Foreskin fibroblast (primary cell): ENCODE measurements at places on chromosomes 6 and 20.

GRCh38 chr6:29967379-29968010 lies 25.2 kb downstream of the HLA-A start:
- no peak for DNase-seq

DNA sequence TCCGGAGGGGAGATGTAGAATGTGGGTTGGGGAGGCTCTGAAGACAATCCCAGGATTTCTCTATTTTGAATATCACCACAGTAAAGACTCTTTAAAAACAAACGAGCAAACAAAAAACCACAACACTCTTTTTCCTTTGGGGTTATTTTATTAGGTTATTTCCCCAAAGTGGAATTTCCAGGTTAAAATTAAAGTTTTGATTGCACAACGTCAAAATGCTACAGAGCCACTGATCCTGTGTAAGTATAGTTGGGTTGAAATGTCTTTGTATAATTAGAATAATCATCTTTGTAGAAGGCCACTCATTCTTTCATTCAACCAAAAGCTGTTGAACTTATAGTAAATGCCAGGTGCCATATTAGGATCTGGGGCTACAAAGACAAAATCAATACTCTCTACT lies 19.6 kb upstream of the PIM1 start:
- DNase-seq, result no peak

GRCh38 chr6:143950875-143951274 lies 57.2 kb downstream of the PLAGL1 start:
- DNase-seq, result no peak

- DNase-seq, result no peak
Measured at GRCh38 chr6:87799651-87800050, 97.6 kb upstream of the AKIRIN2 start.

DNA sequence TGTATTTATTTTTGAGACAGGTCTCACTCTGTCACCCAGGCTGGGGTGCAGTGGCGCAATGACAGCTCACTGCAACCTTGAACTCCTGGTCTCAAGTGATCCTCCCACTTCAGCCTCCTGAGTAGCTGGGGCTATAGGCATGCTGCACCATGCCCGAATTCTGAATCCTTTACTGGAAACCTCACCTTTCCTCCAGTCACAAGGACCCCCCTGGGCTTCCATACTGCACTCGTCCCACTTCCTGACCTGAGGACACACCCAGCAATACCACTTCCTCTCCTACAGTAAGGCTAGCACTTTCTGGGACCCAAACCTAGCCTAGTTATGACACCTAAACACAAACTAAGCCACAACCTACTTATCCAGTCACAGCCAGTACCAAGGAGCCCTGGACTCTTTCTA lies 68.2 kb downstream of the FAM217A start:
- no peak for DNase-seq

- no peak for DNase-seq
Measured at GRCh38 chr6:156886409-156886808, 109.2 kb downstream of the ARID1B start.

DNA sequence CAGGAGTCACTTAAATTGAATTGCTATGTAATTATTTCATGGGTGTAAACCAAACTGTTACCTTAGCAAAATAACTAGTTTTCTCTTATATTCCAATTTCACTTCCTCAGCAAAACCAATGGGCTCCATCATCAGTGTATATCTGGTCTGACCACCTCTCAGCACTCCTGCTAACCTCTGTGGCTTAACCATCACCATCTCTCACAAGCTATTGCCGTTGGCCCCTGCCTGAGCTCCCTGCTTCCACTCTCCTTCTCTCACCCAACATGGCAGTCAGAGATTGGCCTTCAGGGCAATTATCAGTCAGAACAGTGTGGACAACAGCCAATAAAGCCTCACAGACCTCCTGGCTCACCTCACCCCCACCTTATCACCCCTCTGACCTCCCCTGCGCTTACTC lies 124.0 kb downstream of the CARMIL1 start:
- no peak for DNase-seq
